Thoracic aorta (tissue), 2 donors: ENCODE measurements at places on chromosomes 2 and 18. TPM values are rescaled to one million over a fixed set of nuclear protein-coding genes. Genes with fewer than 3 reads are reported as not detected.

- DNase-seq: no peak
These were observed 30.9 kb upstream of the GIGYF2 start for GRCh38 chr2:232666051-232666805.

STON1 gene
- total RNA-seq: 42.4 TPM

C2orf72 gene
- total RNA-seq: 0.14 TPM

ARHGEF4 gene
- total RNA-seq: 6.5 TPM

PAX3 gene
- not detected for total RNA-seq

GRCh38 chr2:120912101-120912985, 176.7 kb downstream of the GLI2 start:
- DNase-seq: no peak

DNA sequence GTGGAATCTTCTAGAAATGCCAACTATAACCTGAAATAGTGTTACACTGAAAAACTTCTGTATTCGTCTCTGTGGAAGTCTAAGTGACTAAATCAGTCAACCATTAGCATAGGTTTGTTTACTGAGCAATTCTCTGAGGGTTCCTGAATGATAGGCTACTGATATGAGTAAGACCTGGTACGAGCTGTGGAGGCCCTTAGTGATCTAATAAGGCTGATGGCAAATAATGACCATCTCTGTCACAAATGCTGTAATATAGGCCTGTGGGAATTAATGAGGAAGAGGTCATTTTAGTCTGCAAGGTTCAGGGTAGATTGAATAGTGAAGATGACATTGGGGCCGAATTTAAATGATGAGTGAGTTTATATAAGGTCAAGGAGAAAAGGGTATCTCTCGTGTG, 82.5 kb downstream of the MGAT5 start:
- DNase-seq: no peak

GRCh38 chr2:229725716-229726574, 11.6 kb upstream of the DNER start:
- no peak for DNase-seq

GRCh38 chr2:120255986-120256650, 3.5 kb downstream of the RALB start:
- DNase-seq: no peak

DNA sequence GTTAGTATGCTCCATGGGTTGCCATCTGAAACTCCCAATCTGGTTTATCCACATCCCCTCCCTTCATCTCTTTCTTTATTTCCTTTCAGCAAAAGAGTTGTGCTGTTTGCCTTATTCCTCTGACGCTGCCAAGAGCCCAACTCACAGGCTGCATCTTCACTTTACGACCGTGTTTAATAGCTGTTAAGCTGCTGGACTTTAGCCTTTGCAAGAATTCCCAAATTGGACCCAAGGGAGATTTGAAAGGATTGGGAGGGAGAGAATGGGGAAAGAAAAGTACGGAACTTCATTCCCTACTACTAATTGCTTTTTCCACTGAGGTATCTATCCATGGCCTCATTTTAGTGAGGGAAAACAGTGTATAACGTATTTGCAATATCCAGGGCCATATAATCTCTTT, 263.4 kb upstream of the MEIS1 start:
- DNase-seq: no peak
